ENCODE measurements at places on chromosomes 2 and 18.

DNA sequence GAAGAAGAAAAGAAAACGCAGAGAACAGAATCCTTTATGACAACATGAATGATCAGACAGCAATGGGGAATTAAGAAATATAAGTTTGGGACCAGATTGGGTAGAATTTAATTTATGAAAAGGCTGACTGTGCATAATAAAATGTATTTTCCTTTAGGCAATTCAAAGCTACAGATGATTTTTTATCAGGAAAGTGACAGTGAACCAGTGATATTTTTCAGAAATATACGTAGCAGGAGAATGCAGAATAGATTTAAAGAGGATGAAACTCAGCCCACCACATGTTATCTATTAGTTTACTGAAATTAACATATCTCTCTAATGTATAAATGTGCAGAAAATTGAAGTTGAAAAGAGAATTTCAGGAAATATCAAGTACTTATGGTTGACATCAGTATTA is 110.0 kb downstream of the SCN2A start:
- DNase-seq, result no peak

DNA sequence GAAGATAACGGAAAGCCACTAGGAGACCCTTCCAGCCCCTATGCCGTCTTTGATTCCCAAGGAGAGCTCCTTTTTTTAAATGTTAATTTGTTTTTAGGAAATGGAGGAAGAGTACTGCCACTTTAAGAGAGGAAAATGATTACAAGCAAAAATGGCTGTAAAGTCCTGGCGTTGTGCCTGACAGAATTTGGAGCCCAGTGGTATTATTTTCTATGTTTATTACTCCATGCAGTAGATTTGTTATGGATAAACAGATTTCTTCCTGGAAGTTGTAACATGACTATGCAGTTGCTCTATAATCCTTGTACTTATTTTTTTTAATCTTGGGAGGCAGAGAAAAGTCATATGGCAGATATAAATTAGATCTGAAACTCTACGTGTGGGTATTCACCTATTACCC is 141.3 kb downstream of the GBX2 start:
- no peak for DNase-seq

DNA sequence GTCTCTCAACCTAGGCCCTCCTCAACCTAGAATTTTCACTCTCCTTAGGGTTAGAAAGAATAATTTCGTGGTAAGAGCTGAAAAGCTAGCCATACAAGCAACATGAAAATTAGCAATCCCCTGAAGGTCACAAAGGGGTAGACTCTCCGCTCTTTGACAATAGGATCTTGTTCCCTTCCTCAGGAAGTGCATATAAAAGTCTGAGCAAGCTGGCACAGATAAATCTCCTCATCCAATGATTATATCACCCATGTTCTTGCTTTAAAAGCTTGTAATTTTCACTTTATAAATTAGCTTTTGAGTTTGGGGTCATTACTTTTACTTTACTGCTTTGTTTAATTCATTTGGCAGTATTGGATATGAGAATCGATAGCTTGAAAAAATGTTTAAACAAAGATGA is 852.3 kb upstream of the CRIM1 start:
- no peak for DNase-seq

DNA sequence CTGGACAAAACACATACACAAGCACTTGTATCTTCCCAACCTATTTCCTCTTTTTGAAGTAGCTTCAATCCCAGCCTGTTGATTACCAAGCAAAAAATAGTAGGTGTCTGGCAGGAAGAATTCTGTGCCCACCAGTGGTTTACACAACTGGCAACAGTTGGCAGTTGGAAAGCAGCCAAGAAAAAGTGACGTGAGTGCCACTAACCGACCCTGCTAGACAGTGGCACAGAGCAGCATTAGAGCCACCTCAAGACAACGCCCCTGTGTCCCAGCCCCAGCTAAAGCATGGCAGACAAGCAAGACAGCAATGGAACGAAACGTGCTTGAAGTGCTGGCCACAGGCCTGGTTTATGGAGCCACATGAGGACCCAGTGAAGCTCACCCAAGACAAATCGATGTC is 379.6 kb downstream of the FBXO15 start:
- no peak for DNase-seq

DNA sequence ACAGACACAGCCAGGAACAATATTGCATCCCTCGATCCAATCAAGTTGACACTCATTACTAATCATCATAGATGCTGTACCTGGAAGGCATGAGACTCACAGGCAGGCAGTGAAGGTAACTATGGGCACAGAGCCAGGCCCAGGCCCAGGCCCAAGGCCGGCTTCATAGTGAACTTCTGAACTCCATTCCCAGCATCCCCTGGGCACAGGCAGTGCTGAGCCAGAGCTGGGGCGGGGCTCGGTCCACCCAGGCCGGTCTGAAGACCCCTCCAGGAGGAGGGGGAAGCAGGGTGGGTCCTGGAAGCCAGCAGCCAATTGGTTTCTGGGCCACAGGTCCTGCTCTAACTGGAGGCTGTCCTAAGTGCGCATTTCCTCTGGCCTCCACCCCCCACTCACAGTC is 37.6 kb downstream of the MLPH start:
- DNase-seq, result no peak

GRCh38 chr2:167550448-167550847 is 662.2 kb downstream of the XIRP2 start:
- DNase-seq, result no peak

DNA sequence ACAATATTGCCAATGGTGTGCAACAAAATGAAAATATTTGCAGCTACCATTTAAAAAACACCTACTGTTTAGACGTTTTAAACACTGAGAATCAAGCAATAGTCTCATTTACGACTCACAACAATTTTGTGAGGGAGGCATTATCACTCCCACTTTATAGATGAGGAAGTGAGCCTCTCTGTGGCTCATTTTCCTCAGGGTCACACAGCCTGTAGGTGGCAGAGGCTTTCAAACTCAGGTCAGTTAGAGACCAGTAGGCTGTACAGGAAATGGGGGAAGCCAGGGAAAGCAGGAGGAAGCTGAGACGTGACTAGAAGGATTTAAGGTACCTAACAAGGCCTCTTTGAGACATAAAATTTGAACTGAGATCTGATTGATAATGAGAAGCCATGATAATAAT is 95.0 kb upstream of the ZNF521 start:
- no peak for DNase-seq

- no peak for DNase-seq
These were observed 78.5 kb downstream of the MAIP1 start for GRCh38 chr2:200033929-200034328.

GRCh38 chr2:97706112-97706511 is 7.3 kb upstream of the ZAP70 start:
- DNase-seq, result no peak

GRCh38 chr2:51324051-51324450 is 292.1 kb upstream of the NRXN1 start:
- DNase-seq, result no peak

DNA sequence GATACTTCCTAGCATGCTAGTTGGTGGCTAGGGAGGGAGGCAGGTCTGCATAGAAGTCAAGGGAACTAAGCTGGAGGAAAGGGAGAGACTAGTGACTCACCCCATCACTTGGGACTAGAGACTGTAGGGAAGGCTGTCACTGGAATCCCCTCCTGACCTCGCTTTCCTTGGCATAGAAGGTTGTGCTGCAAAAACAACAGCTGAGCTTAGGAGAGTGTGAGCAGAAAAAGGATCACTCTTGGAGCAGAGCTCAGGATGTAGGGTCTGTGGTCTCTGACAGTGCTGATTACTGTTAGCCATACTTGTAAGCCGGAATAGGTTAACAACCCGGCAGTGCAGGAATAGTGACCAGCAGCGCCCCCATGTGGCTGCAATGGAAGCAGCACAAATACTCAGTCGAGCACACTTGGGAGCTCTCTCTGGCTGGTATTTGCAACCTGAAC is 66.9 kb upstream of the SMAD2 start:
- no peak for DNase-seq

Measured in naive B cell (primary cell).